ENCODE measurements at places on chromosomes 1 and 21.

DNA sequence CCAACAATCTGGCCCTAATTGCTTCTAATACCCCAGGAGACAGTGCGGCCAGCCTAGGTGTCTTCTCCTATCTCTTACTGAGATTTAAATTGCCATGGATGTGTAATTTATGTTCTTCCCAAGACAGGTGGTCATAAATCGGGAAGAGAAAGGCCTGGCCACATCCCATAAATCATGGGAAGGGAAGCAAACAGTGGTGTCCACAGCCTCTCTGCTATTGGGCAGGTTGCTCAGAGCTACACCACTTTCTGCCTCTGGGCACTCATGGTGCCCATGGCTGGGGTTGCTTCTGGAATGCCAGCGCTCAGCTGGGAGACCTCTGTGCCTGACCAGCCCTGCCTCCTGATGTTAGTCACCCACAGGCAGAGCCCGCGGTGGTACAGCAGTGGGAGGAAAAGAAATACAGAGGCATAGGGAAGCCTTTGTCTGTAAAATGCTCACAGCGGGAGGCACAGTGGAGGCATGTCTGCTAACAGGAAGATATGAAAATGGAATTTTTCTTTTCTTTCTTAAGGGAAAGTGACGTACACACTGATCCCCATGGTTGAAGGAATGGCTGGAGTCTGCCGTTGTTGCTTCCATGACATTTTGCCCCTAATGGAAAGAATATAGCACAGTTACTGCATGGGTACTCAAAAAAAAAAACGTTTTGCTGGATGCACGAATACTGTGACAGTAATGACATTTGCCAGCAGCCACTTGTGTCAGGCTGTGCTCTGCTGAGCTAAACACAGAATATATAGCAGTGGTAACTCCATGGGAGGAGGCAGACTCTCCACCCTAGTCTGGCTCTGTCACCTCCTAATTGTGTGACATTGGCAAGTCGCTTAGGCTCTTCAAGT is 21.9 kb downstream of the MTARC1 start:
- no peak for ATAC-seq

DNA sequence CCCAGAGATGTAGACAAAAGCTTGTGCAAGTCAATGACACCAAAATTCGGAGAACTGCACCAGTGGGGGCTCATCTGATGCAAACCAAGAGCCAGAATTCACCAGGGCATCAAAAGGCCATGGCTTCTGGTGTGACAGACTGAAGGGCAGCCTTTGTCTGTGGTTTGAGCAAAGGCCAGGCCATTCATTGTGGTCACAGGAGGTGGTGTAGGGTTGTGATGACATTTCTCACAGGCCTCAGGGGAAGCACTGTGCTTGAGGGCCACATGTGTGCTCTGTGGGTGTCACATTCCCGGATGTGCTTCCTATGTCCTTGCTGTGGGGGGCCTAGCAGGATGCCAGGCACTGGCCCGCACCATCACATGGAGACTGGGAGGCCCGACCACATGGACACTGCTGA is 22.5 kb upstream of the KCNE1 start:
- ATAC-seq = peak; percentile 31

- no peak for ATAC-seq
Observed at GRCh38 chr1:98962156-98962555, 42.5 kb downstream of the PLPPR5 start.

DNA sequence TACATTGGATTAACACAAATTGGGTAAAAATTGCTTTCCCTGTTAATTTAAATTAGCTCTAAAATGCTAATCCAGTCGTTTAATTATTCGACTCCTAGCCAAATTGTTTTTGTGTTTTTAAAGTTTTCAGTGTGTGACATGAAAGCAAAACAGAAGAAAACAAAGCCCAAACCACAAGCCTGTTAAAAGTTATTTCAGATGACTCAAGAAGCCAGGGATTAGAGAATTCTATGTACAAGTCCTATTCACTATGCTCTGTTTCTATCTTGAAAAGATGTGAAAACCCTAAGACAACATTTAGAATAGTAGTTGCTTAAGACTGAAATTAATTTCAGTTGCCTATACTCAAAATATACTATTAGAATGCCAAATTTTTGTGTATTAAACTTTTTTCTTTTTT is 294.8 kb upstream of the ADAMTS5 start:
- no peak for ATAC-seq

DNA sequence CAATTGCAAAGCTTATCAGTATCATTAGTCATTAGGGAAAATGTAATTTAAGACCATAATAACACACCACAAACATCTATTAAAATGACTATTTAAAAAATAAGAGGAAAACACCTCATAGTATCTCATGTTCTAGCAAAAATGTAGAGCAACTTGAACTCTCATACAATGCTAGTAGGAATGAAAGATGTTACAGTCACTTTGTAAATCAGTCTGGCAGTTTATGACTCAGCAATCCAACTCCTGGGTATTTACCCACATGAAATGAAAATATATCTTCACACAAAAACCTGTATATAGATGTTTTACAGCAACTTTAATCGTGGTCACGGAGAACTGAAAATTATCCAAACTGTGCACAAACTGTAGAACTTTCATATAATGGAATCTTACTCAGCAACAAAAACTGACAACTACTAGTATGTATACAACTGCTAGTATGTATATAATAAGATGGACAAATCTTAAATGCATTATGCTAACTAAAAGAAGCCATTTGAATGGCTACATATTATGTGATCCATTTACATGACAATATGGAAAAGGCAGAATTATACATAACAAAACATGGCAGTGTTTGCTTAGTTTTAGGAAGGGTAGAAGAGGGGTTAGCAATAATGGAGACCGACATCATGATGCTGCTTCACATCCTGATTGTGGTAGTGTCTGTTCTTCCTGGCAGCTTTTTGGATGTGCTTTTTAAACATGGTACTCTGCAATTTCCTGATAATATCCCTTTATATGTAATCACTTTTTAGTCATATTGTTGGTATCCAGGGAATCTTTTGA is 267.0 kb downstream of the KCTD3 start:
- no peak for ATAC-seq

- no peak for ATAC-seq
Observed at GRCh38 chr1:86419277-86419903, 4.6 kb upstream of the CLCA2 start.

- ATAC-seq = no peak
Observed at GRCh38 chr1:29436181-29436785, 200.0 kb downstream of the PTPRU start.

DNA sequence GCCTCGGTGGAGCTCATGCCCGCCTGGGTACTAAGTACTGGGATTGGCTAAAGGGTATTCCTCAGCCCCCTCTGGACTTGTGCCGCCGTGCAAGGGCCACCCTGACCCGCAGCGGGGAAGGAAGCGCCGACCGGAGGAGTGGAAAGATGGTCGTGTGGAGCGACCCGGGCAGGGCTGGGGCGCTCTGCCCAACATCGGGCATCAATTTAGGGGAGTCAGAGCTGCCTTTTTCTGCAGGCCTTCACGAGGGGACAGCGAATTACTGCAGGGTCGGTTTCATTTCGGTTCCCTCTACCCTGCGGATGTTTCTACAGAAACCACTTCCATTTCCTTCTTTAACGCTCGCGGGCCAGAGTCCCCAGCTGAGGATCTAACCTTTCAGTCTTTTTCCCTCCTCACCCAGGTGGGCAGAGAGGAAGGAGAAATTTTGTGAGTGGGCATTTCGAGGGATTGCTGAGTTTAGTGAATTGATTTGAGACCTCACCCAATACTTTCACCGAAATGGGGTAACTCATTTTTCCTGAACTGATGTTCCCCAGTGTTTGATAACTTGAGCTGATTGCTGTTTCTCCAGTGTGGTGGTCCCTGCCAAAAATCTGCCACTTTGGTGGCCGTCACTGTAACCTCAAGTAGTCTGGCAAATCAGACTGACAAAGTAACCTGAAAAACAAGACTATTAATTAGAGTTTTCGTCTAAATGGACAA is 1.1 kb downstream of the TOR1AIP1 start:
- no peak for ATAC-seq

- ATAC-seq = no peak
Observed at GRCh38 chr1:84165601-84166000, 21.5 kb downstream of the PRKACB start.

GRCh38 chr1:30014031-30014430 is 709.4 kb downstream of the MATN1 start:
- ATAC-seq = no peak

- ATAC-seq = peak; percentile 31
Observed at GRCh38 chr1:151313501-151313900, 13.7 kb downstream of the PI4KB start.

- no peak for ATAC-seq
Observed at GRCh38 chr1:15786581-15786980, 20.9 kb downstream of the UQCRHL start.

GRCh38 chr21:17451364-17451891 is 61.4 kb upstream of the CXADR start:
- peak; percentile 77 for ATAC-seq

DNA sequence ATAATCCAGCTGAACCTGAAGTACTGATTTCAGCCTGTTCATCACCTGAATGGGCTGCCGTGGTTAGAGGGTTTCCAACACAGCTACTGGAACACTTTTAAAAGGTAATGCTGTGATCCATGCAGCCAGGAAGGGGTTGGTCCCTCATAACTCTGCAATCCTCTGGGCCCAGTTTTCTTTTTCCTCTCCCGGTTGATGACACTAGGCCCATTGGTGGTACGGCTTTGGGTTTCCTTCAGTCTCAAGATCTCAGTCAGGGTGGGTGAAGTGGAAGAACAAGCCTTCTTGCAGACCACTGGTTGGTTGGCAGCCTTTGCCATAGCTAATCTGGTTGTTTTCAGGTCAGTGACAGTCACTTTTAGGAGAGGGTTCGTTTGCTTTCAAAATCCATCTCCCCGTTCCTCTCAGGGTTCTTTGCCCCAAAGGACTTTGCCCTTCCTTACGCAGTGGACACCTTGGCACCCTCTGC is 502 bp upstream of the SLC35A3 start:
- ATAC-seq = peak; percentile 6

DNA sequence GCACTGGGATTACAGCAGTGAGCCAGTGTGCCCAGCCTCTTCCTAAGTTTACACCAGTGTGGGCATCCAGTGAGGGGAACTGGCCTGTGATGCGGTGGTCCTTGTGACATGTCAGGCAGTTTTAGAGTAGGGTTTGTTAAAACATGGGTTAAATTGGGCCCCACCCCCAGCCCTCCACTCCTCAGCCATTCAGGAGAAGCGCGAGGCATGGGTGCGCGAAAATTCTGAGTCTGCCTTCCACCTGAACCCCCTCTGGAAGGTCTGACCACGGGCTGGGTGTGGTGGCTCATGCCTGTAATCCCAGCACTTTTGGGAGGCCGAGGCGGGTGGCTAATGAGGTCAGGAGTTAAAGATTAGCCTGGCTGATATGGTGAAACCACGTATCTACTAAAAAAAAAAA is 51.7 kb downstream of the SKI start:
- no peak for ATAC-seq

- no peak for ATAC-seq
Observed at GRCh38 chr1:88063605-88064004, 620.5 kb upstream of the PKN2 start.

DNA sequence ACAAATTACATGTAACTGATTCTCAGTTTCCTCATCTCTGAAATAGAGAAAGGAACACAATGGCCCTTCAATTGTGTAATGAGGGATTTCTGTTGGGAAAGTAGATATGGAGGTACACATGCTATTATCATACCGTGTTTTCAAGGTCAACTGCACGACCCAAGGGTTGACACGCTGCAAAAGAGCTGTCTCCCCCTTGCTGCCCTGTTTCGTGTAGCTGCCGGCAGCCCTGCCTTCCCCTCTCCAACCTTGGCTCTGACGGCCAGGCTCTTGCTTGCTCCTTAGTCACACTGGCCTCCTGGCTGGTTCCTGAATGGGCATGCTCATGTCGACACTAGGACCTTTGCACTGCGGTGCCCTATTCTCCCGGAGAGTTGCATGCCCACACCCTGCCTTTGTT is 134.4 kb downstream of the GALNT2 start:
- ATAC-seq = no peak

- no peak for ATAC-seq
Observed at GRCh38 chr1:108556499-108556898, 3.4 kb upstream of the EEIG2 start.

DNA sequence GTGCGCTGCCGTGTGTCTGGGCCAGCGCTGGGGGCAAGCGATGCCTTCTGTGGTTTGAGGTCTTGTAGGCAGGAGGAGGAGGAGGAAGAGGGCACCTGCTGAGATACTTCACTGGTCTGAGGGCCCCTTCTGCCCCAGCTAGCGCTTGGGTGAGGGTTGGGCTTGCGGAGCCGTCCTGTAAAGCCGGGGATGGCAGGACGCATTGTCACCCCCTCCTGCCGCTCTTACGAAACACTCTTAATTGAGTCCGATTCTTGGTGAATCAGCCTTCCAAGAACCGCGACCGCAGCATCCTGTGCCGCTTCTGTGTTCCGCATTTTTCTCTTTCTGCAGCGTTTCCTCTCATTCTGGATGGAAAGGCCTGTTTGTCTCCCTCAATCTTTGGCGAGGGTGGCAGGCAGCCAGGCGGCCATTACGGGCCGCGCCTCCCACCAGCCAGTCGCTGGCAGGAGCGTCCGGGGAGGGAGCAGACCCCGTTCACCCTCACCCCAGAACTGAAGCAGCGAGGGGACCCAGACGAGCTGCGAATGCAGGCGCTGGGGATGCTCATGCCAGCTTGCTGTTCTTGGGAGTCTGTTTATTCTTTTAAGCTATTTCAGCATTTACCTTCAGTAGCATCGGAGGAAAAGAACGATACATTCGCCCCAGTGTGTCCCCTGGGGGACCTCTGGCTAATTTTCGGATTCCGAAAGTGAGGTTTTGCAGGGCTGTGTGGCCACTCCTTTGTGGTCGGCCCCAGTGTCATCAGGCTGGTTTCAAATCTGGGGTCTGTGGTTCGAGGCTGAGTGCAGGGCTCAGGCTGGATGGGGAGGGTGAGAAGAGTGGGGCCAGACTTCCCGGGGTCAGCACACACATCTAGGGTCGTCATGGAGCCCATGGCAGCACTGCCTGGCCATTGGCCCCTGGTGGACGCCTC is 62.7 kb downstream of the SKI start:
- ATAC-seq = peak; percentile 84

DNA sequence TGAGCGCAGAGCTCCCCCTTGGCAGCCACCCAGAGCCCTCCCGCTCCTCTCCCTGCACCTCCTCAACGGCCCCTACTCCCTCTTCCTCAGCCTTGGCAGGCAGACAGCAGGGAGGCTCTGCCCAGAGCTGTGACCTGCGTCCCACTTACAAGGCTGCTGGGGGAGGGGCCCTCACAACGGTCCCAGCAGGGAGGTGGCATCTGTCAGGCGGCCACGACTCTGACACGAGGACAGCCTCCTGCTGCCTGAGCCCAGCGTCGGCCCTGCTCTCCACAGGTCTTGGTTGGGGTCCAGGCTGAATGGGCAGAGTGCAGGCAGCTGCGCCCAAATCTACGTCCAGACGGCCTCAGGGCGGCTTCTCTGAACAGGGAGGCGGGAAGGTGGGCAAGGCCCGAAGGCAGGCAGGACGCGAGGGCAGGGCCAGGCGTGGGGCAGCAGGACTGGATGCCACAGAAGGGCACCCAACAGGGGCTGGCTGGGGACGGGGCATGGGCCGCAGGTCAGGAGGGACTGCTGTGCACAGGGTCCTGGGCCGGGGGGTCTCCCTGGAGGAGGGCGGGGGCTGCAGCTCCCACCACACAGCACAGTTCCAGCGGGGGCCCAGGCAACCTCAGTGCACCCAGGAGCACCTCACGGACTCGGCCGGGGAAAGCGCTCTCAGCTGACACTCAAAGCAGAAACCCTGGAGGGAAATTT is 7.5 kb downstream of the SLC19A1 start:
- ATAC-seq = no peak

Measured in gastroesophageal sphincter (tissue), 4 donors.